ENCODE measurements at places on chromosomes 13 and 19.

DNA sequence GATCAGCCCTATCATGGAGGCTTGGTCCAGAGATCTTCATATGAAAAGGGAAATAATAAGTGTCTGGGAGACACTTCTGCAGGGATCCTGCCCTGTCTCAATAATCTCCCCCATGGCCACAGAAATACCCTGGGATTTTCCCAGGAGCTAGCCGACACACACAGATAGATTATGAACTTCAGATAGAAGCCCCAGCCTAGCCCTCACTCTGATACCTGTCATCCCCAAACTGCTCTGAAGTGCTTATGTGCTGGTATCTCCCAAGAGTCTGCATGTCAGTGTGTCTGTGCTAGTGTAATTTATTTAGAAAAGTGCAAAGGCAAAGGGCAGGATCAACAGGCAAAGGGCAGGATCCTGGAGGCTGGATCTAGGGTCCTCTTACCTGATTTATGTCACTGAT is 38.7 kb upstream of the ZNF766 start:
- no peak for DNase-seq

GRCh38 chr13:108662528-108662927 is 33.1 kb downstream of the MYO16 start:
- DNase-seq: no peak

- no peak for DNase-seq
These were observed 423.8 kb upstream of the GPC6 start for GRCh38 chr13:92802776-92803175.

GRCh38 chr13:97945342-97945741 is 8.1 kb upstream of the IPO5 start:
- no peak for DNase-seq
